ENCODE measurements at places on chromosomes 5 and 9.

DNA sequence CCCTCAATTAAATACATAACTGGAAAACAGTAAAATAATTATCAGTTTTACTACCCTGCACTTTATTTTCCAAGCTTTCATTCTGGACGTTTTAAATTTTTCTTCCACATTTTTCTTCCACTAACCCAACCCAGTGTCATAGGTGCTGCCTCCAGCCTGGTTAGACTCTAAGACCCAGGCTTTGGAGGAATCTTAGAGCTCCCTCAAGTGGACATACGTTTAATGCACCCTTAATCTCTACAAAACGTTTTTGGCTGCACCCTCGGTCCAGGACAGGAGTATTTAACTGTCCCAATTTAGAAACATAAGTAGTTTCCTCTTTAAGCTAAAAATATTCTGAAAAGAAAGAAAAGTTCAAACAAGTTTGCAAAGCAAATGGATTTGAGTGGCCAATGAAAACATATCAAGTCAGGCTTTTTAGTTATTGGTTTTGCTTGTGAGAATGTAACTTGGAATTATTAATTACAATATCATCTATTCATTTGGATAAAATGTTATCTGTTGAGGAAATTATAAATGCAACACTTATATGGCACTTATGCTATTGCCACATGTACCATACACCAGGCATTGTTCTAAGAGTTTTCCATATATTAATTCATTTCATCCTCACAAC, 38.9 kb downstream of the CDH6 start:
- no peak for DNase-seq

- DNase-seq: no peak
Measured at GRCh38 chr5:60208716-60209115, 315.2 kb upstream of the PDE4D start.

DNA sequence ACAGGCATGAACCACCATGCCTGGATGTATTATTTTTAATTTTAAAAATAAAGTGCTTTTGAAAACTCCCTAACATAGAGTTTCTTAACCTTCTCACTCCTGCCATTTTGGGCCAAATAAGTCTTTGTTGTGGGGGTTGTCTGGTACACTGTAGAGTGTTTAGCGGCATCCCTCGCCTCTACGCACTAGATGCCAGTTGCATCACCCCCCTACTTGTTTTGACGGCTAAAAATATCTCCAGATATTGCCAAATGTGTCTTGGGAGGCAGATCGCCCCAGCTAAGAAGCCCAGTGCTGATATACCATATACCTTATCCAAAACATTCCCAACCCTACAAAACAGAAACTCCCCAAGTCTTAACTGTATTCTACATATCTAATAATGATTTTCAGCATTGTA, 54.6 kb downstream of the SCAI start:
- no peak for DNase-seq

GRCh38 chr9:22650946-22651345, 204.3 kb downstream of the DMRTA1 start:
- no peak for DNase-seq

- no peak for DNase-seq
Measured at GRCh38 chr9:113978725-113979342, 99.3 kb downstream of the AMBP start.

- no peak for DNase-seq
Measured at GRCh38 chr9:105039175-105039799, 111.3 kb upstream of the ABCA1 start.

- no peak for DNase-seq
Measured at GRCh38 chr5:98299435-98299834, 474.0 kb upstream of the RGMB start.

GRCh38 chr5:59428391-59428790, 465.1 kb downstream of the PDE4D start:
- no peak for DNase-seq

GRCh38 chr9:3441197-3441816, 84.5 kb downstream of the RFX3 start:
- peak; percentile 2 for DNase-seq

GRCh38 chr9:88712484-88712883, 177.5 kb downstream of the NXNL2 start:
- no peak for DNase-seq

DNA sequence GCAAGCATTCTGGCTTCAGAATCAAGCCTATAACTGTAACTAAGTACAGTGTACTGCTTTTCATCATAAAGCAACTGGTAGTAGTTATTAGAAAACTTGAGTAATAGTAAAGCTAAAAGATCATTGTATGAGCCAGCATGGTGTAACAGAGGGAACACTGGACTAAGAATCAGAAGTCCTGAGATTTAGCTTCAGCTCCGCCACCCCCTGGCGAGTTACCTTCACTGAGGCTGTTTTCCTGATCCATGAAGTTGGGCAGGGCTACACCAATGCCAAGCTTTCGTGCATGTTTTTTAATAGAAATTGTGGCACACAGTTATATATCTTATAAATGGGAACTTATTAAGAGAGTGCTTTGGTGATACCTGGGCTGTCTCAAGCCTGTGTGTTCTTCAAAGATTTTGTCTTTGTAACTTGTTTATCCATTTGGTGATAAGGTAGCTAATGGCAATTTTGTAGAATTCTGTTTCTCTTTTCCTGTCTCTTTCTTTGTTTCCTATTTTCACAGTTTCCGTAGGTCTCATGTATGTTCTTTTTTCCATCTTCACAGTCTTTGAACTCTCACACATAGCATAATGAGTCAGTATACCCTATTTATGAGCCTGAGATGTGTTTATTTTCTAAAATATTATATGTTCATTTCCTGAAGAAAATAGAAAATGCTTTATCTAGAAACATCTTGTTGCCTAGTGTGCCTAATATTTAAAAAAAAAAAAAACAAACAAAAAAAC, 102.3 kb downstream of the GDNF start:
- DNase-seq: no peak

DNA sequence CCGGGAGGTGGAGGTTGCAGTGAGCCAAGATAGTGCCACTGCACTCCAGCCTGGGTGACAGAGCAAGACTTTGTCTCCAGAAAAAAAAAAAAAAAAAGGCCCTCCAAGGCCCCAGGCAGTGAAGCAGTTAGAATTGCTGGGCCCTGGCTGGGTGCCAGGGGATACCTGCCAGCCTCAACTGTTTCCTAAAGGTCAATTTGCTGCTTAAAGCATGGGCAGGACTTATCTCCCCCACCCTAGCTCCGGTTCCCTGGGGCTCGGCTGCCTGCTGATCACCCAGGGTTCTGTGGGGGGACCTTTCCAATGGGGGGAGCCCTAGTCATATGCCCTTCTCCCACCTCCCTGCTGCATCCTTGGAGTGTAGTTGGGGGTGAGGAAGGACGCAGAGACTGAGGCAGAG, 25.7 kb downstream of the NCS1 start:
- no peak for DNase-seq

- no peak for DNase-seq
Measured at GRCh38 chr5:138946831-138947560, 71.9 kb upstream of the LRRTM2 start.

- DNase-seq: no peak
Measured at GRCh38 chr9:10957878-10958277, 345.1 kb upstream of the PTPRD start.

- DNase-seq: no peak
Measured at GRCh38 chr5:111853748-111854147, 96.8 kb upstream of the NREP start.

DNA sequence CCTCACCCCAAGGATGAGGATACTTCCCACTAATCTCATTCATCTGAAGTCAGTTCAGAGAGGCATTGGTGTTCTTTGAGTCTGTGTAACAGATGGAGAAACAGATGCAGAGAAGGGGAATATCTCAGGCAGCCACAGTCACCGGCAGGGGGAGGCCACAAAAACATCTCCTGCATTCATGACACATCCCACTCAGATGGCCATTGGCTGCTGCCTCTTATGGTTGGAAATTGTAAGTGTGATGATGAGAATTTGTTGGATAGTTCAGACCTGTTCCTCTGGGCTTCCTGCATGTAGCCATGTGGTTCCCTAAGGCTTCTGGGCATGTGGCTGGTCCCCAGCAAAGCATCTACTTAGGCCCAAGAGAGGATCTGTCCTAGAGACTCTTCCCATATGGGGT, 45.9 kb upstream of the GABRP start:
- DNase-seq: no peak

DNA sequence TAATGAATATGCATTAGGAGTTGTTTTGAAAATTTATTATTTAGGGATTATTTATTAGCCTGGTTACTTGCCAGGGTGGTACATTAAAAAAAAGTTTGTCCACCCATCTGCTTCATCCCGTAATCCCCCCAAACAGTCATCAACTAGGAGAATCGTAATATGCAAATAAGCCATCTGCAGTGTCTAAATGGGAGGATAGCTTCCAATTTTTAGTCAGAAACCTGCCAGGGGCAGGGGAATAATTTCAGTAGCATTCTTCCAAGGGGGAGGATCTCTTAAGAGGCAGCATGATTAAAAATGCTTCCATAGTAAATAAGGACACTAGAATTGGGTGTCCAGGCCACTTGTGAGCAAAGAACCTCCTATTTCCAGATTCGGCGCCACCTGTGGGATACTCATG, 43.3 kb downstream of the SH3GL2 start:
- no peak for DNase-seq

- no peak for DNase-seq
Measured at GRCh38 chr9:12670006-12670405, 23.2 kb upstream of the TYRP1 start.

GRCh38 chr5:110104726-110105669, 415.3 kb downstream of the MAN2A1 start:
- no peak for DNase-seq

GRCh38 chr5:170097934-170098333, 7.8 kb upstream of the FOXI1 start:
- DNase-seq: no peak

GRCh38 chr9:34428325-34428958, 29.9 kb downstream of the FAM219A start:
- DNase-seq: no peak

DNA sequence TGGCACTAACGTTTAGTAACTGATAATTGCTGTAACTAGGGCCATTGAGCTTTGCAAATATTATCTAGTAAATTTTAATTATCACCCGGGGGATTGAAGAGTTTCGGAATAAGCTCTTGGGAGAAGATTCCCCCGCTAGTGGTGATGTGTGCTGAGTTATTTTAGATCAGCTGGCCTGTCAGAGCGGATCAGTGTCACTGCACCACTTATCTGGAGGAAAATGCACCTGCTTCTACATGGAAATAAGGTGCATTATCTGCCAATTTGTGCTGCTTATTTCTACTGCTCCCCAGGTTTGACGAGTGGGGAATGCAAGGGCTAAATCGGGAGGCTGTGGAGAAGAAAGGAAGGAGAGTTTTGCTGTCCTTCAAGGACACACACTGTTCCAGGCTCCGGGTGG, 518.6 kb downstream of the TLE4 start:
- DNase-seq: no peak

DNA sequence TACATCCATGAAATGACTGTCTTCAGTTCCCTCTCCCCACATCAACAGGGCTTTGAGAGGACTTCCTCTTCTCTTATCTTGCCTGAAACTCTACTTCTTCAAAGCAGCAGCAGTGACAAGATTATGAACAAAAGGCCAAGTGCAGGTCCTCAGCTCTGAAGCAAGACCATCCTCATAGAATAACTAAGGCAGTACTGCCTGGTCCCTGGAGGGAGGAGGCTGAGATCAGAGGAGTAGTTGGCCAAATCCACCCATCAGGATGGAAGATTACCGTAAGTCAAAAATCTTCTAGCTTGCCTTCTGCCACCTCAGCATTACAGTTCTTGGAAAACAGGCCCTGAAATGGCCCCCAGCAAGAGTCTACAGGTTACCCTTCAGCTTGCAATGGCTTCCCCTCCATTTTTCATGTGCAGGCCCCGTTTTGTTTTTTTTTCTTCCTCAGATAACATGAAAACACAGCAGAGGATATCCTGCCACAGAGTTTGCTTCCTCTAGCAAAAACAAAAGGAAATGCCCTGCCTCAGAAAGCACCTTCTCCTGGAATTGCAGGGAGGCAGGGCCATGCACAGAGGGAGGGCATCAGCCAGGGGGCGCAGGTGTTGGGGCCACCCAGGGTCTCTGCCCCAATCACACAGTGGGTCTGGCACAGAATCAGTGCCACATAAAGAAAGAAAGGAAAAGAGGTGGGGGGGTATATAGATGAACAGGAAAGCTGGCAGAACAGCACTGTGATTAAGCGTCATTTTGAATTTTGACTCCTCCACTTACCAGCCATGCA, 40.0 kb downstream of the KLHL3 start:
- DNase-seq: peak; percentile 7

GRCh38 chr5:116738615-116739261, 164.1 kb upstream of the SEMA6A start:
- DNase-seq: no peak

DNA sequence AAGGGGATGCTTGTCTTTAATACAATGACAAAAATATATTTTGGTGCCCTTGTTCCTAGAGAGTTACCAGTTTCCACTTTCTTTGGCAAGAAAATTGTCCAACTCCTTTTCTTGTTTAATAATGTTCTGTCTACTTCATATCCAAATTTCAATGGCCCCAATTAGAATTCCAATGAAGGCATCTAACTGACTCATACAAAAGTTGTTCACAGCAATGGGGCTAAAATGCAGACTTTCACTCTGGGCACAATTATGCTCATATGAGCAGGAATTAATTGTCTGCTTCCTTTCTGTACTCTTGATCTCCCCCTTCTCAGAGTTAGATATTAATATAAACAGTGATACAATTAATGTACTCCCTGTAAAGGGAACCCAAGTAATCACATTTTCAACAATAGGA, 42.1 kb upstream of the ZNF622 start:
- no peak for DNase-seq

- DNase-seq: no peak
Measured at GRCh38 chr5:129125819-129126218, 31.3 kb downstream of the ISOC1 start.

DNA sequence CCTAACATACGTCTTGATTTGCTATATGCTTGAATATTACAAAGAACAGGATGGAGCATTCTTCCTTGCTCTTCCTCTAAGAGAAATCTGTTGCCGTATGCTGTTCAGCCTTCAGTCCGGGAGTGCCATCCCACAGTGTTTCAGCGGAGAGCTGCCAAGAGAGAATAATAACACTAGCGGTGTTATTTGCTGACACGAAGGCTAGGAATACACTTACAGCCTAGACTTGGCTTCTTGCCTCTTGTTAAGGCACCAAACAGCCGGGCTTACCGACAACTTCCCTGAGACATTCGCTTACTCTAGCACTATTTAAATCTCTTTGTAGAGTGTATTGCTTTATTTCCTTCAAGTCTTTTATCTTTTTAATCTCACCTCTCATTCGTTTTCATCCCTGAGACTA, 31.4 kb downstream of the KCTD16 start:
- no peak for DNase-seq

- DNase-seq: no peak
Measured at GRCh38 chr5:78526049-78526525, 122.5 kb downstream of the LHFPL2 start.

- no peak for DNase-seq
Measured at GRCh38 chr9:2495221-2496005, 126.2 kb upstream of the VLDLR start.

- no peak for DNase-seq
Measured at GRCh38 chr9:137323531-137324331, 21.7 kb upstream of the NRARP start.

GRCh38 chr9:28121366-28121765, 548.1 kb upstream of the C9orf72 start:
- no peak for DNase-seq

Measured in activated naive CD4-positive, alpha-beta T cell (primary cell).